ENCODE measurements at places on chromosomes 11 and 22.

GRCh38 chr11:117171404-117172061 is 7.0 kb upstream of the SIDT2 start:
- no peak for DNase-seq

DNA sequence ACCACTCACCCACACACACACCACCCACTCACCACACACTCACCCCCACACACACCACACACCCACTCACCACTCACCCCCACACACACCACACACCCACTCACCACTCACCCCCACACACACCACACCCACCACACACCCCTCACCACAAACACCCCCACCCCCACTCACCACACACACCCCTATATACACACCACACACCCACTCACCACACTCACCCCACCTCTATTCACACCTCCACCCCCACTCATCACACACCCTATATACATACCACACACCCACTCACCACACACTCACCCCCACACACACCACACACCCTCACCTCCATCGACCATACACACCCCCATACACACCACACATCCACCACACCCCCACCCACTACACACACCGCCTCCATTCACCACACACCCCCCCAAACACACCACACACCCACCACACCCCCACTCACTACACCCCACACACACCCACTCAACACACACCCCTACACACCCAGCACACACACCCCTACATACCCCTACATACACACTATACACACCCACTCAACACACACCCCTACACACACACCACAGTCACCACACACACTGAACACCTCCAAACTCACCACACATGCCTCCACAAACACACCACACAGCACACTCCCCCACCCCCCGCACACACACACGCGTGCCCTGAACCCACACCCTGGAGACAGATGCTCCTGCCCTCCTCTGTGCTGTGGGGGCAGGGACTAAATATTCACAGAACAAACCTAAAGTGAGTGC is 19.0 kb upstream of the TTLL12 start:
- DNase-seq: no peak

DNA sequence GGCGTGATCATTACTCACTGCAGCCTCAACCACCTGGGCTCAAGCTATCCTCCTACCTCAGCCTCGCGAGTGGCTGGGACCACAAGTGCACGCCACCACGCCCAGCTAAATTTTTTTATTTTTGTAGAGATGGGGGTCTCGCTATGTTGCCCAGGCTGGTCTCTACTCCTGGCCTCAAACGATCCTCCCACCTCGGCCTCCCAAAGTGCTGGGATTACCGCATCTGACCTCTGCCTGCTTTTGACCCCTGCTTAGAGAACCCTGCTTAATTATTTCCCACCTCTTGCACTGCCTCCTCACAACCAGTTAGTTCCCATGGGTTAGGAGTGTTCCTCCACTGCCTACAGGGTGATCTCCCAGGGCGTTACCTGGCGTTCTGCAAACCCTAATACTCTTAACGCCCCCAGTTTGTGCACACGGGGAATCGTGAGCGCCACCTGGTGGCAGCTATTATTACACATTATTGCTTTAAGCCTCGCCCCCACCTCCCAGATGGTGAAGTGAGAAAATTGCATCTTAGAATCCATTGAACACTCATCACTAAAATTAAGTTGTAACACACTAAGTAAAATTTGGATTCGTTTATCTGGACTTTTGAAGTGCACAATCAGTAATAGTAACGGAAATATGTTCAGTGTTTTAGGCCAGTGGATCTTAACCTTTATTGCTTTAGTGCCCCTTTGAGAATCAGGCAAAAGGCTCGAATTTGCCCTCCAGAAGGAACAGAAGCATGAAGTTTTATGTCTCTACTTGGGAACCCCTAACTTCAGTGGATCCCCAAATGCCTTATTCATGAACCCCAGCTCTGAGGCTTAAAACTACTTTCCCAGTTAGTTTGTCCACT is 61.4 kb upstream of the ASPHD2 start:
- peak; percentile 45 for DNase-seq

DNA sequence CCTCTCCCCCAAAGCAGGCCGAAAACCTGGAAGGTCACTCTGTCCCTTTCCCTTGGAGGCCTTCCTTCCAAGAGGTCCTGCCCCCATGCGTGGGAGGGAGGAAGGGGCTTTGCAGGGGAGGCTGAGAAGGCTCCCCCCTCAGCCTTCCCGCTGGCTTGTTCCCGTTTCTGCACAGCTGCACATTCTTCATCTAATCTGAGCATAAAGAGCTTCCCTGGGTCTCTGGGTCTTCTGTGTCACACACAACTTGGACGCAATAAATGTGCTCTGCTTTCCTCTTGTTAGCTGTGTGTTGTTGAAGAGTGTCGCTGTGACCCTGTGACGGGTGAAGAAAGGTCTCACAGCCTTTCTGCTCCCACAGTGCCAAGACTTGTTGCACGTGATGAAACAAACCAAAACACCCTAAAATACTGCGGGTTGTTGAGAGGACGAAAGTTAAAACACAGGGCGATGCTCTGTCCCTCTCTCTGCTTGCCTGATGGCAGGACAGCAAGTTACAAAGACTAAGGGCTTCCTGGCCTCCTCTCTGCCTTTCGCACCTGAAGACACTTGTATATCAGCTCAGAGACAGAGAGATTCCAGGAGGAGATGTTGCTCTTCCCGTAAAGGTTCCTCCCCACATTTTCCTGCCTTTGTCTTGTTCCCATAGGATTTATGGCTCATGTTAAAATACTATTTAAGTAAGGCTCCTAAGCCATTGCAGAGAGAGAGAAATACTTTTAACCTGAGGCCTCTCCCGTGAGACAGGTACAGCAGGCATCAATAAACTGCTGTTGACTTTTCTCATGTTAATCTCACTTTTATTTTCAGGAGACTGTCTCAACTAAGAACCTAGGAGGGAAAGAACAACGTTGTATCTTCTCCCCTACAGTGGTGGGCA is 15.4 kb upstream of the IFITM3 start:
- no peak for DNase-seq

- no peak for DNase-seq
Measured at GRCh38 chr11:93902921-93903320, 52.5 kb upstream of the VSTM5 start.

DNA sequence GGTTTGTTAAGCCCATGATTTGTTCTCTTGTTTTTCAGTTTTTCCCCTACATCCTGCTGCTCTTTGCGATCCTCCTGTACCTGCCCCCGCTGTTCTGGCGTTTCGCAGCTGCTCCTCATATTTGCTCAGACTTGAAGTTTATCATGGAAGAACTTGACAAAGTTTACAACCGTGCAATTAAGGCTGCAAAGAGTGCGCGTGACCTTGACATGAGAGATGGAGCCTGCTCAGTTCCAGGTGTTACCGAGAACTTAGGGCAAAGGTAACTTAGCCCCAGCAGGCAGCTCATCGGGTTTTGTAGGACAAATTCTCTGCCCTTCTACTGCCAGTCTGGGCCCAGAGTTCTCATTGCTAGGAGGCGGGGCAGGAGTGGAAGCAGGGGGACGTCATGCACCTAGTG is 49.7 kb downstream of the PANX1 start:
- no peak for DNase-seq

GRCh38 chr11:65390099-65390941 is 3.9 kb downstream of the FRMD8 start:
- DNase-seq: no peak

DNA sequence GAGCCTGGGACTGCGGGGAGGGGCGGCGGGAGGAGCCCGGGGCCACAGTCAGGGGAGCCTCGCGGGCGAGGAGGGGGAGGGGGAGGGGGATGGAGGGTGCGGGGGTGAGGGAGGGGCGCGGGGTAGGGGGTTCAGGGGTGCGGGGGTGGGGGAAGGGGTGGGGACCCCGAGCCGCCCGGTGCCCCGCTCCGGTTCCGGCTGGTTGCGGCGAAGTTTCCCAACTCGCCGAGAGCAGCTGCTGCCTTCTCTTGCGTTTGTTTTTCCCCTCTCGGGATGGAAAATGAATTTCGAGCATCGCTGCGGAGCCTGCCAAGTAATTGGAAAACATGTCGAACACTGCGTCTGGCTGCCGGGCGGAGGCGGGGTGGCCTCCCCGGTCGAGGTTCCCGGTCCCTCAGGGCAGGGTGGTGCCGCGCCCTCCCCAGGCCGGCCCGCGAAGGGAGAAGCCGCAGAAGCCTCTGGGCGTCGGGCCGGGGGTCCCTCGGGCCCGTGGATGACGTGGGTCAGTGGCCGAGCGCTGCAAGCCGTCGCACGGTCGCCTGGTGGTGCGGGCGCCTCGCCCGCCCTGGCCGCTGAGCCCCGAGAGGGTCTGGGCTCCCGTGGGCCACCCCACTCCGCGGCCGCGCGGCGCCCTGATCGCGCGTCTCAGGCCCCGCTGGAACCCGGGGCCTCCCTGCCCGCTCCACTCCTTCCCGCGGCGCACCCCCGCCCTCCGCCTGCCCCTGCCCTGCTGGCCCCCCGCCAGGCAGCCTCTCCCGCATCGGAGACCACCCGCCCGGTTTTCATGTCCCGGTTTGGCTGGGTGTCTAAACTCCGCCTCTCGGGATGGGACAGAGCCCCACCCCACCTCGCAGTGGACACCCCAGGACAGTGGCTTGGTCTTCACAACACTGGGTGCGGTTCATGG is 12.1 kb downstream of the SPATA19 start:
- no peak for DNase-seq

DNA sequence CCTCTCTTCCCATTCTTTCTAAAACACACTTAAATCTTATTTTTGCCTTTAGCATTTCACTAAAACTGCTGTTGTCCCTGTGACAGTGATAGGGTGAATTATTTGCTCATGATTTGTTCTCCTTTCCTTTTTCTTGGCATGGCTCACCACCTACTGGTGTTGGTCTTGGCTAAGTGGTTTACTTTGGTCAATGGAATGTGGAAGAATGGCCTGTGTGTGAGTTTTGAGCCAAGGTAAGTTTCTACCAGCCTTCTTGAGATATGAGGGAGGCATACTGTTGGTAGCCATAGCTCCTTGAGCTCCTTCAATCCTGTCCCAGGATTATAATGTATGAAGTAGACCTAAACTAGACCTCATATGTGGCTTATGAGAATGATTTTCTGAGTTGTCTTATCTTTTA is 506.3 kb upstream of the RAG2 start:
- DNase-seq: no peak

GRCh38 chr11:20631519-20632168 is 32.2 kb downstream of the SLC6A5 start:
- DNase-seq: peak; percentile 24

GRCh38 chr22:32904044-32904443 is 102.5 kb downstream of the TIMP3 start:
- DNase-seq: peak; percentile 29

- peak; percentile 85 for DNase-seq
Measured at GRCh38 chr11:86740628-86741483, 59.5 kb upstream of the PRSS23 start.

- DNase-seq: no peak
Measured at GRCh38 chr11:111541254-111542061, 938 bp downstream of the LAYN start.

GRCh38 chr11:12215181-12215593 is 104.8 kb downstream of the MICAL2 start:
- DNase-seq: no peak

- no peak for DNase-seq
Measured at GRCh38 chr11:84250834-84251613, 964.9 kb upstream of the CCDC90B start.

- DNase-seq: no peak
Measured at GRCh38 chr11:93967258-93967657, 53.9 kb upstream of the HEPHL1 start.

DNA sequence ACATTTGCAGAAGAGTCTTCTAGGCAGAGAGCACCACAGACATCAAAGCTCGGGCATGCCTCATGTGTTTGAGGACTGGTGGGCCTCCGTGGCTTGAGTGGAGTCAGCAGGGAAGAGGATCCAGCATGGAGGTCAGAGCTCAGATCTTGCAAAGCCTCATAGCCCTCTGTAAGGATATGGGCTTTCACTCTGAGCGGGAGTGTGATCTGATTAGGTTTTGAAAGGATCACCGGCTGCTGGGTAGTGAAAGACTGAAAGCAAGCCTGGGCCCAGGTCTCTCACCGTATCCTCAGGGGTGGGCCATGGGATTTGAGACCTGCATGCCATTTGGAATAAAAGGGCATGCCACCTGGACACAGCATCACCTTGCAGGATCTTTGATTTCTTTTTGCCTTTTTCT is 112.7 kb downstream of the TEAD1 start:
- DNase-seq: no peak

DNA sequence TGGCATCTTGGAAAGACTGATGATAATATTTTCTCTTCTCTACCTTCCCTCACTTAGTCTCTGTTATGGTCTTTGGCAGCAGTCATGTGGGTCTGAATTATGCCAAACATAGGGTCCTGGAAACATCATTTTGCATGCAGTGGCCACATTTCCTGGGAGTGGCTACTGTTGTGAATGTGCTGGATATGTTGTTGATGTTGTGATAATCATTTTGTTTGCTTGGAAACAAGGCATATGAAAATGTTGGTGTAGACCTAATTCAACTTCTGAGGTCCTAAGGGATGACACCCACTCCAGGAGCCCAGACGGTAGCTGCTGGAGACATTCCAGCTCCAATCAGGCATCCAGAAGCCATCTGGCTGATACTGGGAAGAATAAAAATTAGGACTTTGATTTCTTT is 109.7 kb downstream of the DCDC1 start:
- no peak for DNase-seq

GRCh38 chr11:17798716-17799115 is 64.1 kb downstream of the KCNC1 start:
- DNase-seq: no peak

DNA sequence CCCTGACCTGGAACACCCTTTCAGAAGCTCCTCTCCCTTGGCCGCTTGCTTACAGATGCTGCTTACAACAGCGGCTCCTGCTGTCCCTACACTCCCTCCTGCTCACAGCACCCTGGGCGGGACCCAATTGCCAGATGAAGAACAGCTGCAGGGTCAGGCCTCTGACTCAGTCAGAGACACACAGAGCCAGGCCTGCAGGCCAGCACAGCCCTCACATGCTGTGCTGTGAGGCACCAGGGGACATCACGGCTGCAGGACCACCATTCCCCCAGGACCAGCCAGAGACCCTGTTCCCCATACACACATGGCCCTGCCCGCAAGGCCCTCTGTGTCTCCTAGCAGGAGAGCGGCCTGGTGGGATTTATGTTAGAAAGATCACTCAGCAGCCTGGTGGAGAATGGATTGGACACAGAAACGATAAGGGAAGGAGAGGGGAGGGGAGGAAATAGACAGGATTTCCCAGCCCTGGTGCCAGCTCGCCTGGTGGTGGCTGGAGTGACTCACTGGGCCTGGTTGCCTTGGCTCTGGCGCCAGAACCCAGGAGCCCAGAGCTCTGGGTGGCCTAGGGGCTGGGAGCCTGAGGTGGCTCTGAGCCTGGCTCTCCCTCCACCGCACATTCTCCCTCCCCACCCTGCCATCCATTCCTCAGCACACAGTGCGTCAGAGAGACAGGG is 6.7 kb downstream of the CAPN5 start:
- peak; percentile 63 for DNase-seq

- no peak for DNase-seq
Measured at GRCh38 chr11:126026579-126026978, 36.1 kb downstream of the CDON start.

- DNase-seq: no peak
Measured at GRCh38 chr11:43987384-43988039, 45.1 kb downstream of the C11orf96 start.

GRCh38 chr11:104060004-104060794 is 23.8 kb downstream of the DDI1 start:
- DNase-seq: no peak

GRCh38 chr11:4146070-4146771 is 51.6 kb downstream of the RRM1 start:
- DNase-seq: no peak

Measured in RWPE1 (cell line).